ENCODE measurements at places on chromosomes 4 and X.

GRCh38 chr4:10118048-10119004 is 1.7 kb upstream of the WDR1 start:
- no peak for DNase-seq

GRCh38 chrX:79400623-79401022 is 33.5 kb upstream of the ITM2A start:
- no peak for DNase-seq

GRCh38 chrX:148333989-148334388 is 166.4 kb upstream of the AFF2 start:
- DNase-seq: no peak

GRCh38 chrX:15301924-15302323 is 13.5 kb downstream of the ASB11 start:
- DNase-seq: no peak

- DNase-seq: no peak
Observed at GRCh38 chr4:11954093-11954492, 525.4 kb upstream of the HS3ST1 start.

DNA sequence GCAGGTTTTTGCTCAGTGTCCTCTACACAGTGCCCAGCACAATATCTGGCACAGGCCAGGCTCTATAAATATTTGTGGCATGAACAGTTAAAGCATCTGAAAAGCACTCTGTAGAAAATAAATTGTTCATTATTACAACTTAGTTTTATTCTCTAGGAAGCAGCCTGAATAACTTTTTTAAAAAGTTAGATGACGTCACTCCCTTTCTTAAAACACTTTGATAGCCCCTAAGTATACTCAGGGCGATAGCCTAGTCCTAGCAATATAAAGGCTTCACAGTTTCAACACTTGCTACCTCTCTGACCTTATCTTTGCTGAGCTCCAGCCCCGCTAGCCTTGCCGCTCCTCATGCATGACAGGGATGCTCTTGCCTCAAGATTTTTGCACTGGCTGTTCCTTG is 80.6 kb downstream of the GPM6A start:
- DNase-seq: no peak

GRCh38 chrX:131970347-131970746 is 52.8 kb upstream of the STK26 start:
- no peak for DNase-seq

GRCh38 chr4:8453957-8454356 is 13.4 kb downstream of the TRMT44 start:
- no peak for DNase-seq

- DNase-seq: no peak
Observed at GRCh38 chr4:124631760-124632159, 80.8 kb downstream of the ANKRD50 start.

DNA sequence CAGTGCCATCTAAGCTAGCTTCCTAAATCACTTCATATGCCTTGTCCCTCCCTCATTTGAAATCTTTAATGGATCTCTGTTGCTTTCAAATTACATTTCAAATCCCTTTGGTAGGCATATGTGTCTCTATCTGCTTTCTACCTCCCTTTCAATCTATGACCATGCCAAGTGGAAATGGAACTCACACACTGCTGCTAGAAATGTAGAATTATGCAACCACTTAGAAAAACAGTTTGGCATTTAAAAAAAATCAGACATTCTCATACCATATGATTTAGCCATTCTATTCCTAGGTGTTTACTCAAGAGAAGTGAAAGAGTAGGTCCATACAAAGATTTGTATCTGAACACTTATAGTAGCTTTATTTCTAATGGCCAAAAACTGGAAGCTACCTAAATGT is 413.5 kb upstream of the INTU start:
- no peak for DNase-seq

DNA sequence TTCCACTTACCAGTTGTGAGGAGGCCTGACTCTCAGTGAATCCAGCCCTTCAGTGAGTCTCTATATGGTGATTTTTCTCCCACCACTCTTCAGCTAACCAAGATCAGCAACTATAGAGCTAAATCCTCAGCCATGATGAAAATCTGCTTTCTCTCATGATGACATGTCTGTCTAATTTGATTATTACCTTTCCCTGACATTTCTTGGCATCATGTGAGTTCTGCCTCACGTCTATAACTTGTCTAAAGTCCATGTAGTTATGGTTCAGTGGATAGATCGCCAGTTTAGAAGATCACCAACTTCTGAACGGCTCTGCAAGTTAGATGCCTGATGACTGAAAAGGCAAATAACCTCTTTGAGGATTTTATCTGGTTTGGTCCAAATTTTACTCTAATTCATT is 14.9 kb upstream of the DCAF8L1 start:
- DNase-seq: no peak

DNA sequence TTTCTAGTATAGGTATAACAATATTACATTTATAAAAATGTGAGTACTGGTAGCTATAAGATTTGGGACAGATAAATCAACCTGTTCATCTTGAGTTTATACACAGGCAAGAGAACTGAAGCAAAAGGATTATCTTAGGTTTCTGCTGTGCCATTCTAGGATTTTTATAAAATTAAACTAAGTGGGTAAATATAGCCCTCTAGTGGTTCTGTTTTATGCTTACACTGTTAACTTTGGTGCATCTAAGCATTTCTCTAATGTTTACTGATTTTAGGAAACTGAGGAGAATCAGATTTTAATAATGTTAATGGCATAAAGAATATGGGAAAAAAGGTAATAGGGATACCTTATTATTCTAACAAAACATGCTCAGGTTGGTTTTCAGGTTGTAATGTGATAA is 1.1 kb upstream of the RRH start:
- DNase-seq: no peak

- no peak for DNase-seq
Observed at GRCh38 chrX:67619253-67619652, 75.4 kb downstream of the AR start.

DNA sequence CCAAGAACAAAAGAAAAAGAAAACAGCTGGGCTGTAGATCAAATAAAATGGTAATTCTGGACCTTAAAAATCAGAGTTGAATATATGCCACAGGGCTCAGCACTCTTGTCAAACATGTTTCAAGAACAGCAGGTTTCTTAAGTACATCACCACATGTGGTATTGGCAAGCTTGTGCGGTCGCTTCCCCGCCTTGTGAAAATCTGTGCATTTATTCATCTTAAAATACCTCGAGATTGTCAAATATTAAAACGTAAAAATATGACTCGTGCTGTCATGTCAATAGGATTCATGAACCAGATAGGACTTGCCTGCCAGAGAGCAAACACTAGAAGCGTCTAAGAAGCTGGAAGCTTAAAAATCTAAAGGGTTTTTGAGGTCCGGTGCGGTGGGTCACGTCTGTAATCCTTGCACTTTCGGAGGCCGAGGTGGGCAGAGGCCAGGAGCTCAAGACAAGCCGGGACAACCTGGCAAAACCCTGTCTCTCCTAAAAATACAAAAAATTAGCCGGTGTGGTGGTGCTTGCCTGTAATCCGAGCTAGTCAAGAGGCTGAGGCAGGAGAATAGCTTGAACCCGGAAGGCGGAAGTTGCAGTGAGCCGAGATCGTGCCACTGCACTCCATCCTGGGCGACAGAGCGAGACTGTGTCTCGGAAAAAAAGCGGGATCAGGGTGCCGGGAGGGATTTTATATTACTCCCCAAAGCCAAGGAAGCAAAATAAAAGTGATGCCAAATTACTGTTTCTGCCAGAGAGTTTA is 40.2 kb upstream of the TMEM154 start:
- DNase-seq: no peak

- no peak for DNase-seq
Observed at GRCh38 chrX:69066021-69066757, 99.1 kb downstream of the PJA1 start.

DNA sequence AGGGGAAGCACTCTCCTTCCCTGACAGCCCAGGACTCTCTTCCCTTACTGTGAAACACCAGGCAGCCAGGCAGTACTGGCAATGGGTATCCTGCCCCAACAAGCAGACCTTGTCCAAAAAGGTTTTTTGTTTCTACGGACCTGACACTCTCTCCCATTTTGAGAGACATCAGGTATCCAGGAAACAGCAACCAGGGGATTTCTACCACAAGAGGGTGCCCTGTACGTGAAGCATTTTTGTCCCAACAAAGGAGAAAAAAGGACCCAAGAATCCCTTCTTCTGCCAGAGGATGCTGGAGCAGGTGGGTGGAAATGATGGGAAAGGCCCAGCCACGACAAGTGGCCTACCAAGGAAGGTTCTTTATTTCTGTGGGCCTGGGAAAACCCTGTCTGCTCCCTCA is 65.7 kb upstream of the FGF13 start:
- DNase-seq: no peak

DNA sequence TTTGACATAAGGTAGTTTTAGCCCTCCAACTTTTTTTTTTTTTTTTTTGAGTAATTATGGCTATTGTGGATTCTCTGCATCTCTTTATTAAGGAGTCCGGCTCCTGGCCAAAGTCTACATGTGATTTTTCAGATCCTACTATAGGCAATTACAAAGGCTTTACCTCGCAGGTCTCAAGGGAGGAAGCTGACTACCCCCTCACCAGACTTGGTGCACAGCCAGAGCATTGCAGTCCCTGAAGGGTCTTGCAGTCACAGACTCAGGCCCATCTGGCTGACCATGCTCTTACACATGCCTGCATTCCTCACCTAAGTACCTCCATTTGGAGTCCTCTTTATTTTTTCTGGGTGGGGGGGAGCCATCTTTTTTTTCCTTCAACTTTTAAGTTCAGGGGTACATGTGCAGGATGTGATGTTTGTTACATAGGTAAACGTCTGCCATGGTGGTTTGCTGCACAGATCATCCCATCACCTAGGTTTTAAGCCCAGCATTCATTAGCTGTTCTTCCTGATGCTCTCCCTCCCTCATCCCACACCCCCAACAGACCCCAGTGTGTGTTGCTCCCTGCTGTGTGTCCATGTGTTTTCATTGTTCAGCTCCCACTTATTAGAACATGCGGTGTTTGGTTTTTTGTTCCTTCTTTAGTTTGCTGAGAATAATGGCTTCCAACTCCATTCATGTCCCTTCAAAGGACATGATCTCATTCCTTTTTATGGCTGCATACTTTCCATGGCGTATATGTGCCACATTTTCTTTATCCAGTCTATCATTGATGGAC is 88.4 kb upstream of the STIM2 start:
- DNase-seq: no peak

- DNase-seq: no peak
Observed at GRCh38 chr4:94214703-94215319, 7.1 kb downstream of the SMARCAD1 start.

DNA sequence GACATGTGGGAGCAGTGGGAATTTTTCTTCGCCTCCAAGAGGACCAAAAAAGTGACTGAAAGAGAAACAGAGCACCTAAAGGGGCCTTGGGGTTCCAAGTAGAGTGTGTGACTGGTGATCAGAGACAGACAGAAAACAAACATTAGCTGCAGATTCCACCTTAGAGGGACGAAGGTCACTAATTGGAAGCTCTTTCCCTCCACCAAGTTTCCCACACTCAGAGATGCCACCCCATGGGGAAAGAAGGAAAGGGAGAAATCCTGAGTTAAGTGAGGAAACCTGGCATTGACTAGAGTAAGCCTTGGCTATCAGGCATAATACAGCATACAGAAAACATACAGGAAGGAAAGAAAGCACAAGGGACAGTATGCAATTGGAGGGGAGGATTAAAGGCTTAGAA is 90.9 kb downstream of the HNRNPD start:
- no peak for DNase-seq

DNA sequence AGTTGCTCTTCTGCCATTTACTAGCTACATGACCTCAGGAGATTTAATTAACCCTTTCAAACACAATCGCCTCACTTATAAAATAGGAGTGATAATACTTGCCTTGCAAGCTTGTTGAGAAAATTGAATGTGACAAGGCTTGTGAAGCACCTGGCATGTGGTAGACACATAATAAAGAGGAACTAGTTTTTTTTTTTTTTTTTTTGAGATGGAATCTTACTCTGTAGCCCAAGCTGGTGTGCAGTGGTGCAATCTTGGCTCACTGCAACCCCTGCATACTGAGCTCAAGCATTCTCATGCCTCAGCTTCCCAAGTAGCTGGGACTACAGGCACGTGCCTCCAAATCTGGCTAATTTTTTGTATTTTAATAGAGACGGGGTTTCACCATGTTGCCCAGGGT is 73.7 kb upstream of the STIM2 start:
- no peak for DNase-seq

DNA sequence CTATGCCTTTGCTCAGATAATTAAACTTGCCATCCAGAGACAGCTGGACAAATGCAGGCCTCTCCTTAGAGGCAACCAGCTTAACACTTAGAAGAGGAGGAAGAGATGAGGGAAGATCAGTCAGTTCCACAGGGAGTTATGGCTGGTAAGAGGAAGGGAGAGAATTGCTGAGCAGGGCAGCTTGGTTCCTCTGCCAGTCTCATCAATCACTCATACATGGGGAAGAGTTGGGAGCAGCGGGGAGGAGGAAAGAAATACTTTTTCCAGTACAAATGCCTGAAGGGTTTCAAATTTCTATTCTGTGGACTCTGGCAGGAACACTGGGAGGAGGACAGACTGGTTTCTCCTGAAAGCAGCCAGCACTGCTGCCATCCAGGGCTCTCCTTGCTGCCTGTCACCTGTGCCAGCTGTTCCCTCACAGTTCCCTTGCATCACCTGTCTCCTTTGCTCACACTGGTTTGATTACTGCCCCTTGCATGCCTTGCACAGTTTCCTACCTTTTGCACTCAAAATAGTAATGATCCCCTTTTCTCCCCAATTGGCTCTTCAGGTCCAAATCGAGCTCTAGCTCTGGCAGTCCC is 59.5 kb downstream of the PGRMC2 start:
- DNase-seq: no peak

GRCh38 chr4:385934-386707 is 48.5 kb downstream of the ZNF141 start:
- no peak for DNase-seq

DNA sequence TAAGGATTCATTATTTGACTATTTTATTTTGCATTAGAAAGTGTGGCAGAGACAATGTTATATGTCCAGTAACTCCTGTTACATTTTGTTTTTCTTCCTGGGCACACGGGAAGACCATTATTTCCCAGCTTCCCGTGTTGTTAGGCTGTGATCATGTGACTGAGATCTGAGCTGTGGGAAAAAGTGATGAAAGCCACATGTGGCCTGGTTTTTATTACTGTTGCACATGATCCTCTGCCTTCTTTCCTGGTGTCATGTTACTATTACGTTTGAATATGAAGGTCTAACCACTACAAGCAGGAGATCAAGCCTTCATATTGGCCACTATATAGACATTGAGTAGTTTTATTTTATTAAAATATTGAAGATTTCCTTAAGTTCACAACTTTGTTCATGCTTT is 28.2 kb upstream of the MID1 start:
- no peak for DNase-seq

- DNase-seq: no peak
Observed at GRCh38 chr4:25928379-25929297, 14.6 kb downstream of the SMIM20 start.

- DNase-seq: no peak
Observed at GRCh38 chr4:19880206-19880605, 371.5 kb upstream of the SLIT2 start.

DNA sequence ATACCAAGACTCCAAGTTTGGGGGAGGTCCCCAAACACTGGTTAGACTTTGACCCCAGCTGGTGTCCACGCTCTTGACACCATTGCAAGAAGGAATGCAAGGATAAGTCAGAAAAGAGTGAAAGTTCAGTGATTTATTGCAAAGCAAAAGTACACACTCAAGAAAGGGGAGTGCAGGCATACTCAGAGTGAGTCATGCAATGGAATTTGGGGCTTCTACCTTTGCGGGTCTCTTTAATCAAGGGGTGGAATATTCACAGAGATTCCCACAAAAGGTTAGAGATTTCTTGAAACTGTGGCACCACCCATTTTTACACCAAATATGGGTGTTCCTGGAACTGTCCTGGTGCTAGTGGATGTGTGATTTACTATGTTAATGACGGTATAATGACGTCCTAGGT is 5.2 kb upstream of the SMIM10L2A start:
- DNase-seq: no peak

GRCh38 chrX:38717871-38718270 is 83.4 kb upstream of the MID1IP1 start:
- DNase-seq: no peak
